ENCODE measurements at places on chromosomes 2 and 18.

DNA sequence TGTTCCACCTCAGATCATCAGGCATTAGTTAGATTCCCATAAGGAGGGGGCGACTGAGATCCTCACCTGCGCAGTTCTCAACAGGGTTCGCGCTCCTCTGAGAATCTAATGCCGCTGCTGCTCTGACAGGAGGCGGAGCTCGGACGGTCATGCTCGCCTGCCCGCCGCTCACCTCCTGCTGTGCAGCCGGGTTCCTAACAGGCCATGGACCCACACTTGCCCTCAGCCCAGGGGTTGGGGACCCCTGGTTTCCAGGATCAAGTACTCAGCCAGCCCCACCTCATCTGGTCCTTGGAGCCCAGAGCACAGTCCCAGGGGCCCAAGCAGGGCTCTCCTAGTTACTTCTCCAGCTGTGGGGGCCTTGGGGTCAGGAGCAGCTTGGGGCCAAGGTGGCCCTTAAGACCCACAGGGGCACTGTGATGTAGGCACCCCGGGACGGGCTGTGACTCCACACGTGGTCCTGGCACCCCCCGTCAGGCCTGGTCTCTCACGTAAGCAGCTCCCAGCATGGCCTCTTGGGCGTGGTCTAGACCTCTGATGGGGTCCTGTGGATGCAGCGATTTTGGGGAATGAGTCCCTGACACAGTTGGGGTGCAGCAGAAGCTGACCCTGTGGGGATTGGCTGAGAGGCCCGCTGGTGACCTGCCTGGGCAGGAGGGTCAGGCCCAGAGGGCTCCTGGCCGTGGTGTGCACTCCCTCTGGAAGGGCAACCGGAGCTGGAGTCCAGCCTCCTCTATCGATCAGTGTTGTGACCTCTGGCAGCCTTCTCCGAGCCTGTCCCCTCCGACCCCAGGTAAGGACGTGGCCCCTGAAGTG, 28.3 kb upstream of the OTOS start:
- no peak for DNase-seq

GRCh38 chr2:12734914-12735654, 18.3 kb downstream of the TRIB2 start:
- DNase-seq, result no peak

- DNase-seq, result no peak
Observed at GRCh38 chr18:46678785-46679399, 21.9 kb upstream of the LOXHD1 start.

GRCh38 chr2:45459860-45460259, 151.2 kb downstream of the SRBD1 start:
- no peak for DNase-seq

GRCh38 chr2:179772346-179772745, 89.1 kb downstream of the ZNF385B start:
- DNase-seq, result no peak

DNA sequence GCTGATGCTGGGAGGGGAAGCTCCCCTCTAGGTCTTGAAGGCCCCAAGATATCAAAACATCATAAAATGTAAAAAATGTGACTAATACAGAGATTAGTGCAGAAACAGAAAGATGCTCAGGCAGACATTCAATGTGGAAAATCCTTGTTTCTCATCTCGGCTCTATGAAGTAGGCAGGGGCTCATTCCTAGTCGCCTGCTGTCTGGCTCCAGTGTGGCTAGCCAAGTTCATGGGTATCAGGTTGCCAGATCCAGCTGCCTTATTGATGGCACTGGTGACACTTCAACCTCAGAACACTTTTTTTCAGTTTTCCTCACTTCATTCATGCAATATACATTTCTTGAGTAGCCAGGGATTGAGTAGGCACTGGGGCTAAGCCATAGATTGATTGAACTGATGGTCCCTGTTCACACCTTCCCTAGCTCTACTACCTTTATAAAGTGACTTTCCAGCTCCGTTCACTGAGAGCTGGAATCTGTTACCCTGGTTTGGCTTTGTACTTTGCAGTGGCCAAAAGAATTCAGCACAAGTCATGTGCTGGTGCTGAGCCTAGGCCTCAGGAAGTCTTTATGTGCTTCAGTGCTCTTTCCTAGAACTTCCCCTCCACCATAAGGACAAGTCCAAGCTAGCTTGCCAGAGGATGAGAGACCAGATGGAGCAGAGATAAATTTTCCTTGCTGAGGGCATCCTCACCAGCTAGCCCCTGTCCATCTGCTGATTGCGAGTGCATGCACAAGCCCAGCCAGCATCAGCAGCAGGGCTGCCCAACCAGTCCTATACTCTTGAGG, 373.6 kb upstream of the ST6GAL2 start:
- DNase-seq, result no peak

DNA sequence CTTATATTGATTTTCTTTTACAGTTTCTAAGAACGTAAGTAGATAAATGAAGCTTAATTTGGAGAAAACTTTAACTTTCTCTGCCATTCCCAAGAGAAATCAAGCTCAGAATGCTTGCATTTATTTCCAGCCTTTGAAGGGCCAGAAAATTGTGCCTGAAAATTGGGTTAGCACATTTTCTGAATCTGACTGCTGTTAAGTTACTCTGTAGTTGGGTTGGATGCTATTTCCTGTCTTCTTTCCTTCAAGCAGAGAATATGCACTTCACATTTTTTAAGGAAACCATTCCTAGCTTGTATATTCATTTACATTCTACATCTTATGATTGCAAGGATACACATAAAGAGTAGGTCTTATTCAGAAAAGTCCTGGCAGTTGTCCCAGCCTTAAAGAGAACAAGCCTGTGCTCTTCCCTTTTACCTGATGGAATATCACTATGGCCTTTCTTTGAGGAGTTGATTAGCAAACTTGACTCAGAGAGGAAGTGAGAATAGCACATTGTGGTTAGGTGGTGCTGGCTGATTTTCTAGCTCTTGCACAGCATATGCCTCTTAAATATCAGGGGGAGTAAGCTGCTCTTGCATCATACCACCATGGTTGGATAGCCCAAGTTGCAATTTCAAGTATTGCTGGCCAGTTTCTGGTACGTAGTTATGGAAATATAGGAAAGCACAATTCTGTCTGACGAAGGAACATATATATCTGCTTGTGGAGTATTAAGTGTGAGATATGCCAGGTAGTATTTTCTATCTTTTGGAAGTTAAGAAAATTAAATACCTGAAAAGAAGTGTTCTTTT, 133.7 kb downstream of the COMMD1 start:
- no peak for DNase-seq

- DNase-seq, result no peak
Observed at GRCh38 chr2:95539836-95540235, 52.0 kb upstream of the TRIM43 start.

DNA sequence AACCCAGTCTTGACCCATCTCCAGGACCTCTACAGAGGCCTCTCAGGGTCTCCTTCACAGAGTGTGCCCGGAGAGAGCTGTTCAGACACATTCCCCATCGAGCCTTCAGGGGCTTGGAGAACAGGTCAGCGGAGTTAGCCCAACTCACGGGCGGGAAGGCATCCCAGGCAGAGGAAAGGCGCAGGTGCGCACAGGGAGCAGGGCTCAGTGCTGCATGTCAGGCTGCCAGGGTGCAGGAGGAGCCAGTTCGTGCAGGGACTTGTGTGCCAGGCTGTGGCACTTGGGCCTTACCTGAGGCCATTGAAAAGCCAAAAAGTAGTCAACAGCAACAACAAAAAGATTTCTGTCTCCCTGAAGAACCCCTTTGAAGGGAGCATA, 104.0 kb downstream of the ITGB1BP1 start:
- no peak for DNase-seq
